ENCODE measurements at places on chromosomes 1 and 21.

DNA sequence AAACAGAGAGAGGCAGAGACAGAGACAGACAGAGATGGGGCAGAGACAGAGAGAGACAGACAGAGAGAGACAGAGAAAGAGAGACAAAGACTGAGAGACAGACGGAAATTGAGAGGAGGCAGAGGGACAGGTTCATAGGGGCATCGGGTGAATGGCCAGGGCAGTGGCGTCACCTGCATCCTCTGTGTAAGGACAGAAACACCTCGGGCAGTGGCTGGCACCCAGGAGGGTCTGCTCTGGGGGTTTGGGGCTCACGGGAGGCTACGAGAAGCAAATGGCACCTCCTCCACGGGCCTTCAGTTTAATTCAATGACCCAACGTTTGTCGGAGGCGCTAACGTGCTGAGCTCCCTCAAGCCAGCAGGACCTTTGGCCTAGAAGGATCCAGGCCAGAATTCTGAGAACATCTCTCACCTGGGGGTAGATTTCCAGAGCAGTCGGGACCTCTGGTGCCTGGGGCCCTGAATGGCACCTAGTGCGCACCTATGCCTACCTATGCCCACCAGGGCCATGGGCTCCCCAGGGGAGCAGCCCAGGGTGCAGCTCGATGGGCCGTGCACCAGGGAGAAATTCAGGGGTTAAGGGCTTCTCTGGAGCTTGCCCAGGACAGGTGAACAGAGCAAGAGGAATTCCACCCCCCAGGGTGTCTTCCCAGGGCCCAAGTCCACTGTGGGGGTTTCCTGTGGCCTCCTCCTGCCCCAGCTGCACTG lies 20.6 kb upstream of the PTTG1IP start:
- DNase-seq: no peak

GRCh38 chr21:38148046-38148445 lies 108.7 kb upstream of the KCNJ15 start:
- DNase-seq: no peak

- DNase-seq: no peak
These were observed 4.8 kb downstream of the FAM3B start for GRCh38 chr21:41321211-41321907.

GRCh38 chr1:61056573-61057439 lies 25.6 kb upstream of the NFIA start:
- DNase-seq: no peak

- DNase-seq: no peak
These were observed 41.9 kb downstream of the ASTN1 start for GRCh38 chr1:177122461-177123251.

- DNase-seq: no peak
These were observed 88.8 kb upstream of the PDE4B start for GRCh38 chr1:65703853-65704252.

DNA sequence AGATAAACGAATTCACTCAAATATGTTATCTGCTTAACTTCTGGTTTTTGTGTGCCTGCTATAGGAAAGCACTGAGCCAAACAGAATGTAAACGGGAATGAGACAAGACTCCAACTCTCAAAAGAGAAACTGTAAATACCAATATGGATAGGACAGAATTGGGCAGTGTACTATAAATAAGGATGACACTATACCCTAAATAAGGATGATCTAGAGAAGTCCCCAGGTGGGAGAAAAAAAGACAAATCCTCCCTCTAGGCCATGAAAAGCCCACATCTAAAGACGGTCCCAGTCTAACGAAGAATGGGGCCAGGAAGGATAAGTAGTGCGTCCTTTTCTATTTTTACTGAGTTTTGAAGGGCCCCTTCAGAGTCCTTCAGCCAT lies 1.5 kb upstream of the GABPB2 start:
- no peak for DNase-seq

DNA sequence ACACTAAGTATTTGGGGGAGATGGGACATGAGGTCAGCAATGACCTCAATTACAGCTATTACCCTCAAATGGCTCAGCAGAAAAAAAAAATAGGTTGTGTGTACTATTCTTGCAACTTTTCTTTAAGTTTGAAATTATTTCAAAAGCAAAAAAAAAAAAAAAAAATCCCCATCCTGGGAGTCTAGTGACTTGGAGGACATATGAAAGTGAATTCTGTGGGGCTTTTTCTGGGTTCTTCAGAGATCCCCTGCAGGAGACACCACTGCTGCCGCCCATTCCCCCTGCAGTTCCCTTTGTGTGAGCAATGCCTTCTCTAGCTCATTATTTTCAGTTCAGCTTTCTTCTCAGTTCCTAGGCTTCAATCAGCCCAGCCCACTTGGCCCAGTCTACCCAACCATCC lies 16.7 kb downstream of the HSD11B1 start:
- no peak for DNase-seq

DNA sequence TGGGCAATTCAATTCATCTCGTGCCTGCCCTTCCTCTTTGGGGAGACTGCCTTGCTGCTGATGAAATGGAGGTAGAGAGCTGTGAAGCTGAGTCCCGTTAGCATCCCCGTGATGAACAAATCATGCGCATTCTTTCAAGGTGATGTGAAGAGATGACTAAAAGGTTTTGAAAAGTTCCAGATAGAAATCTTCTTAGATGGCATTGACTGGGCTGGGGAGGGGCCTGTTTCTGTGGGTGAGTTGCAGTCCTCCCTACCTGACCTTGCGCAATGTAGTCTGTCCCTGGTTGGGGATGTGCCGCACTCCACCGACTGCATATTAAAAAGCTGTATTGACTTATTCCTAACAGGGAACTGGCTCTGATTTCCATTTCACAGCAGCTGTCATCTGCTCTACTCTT lies 49.6 kb downstream of the ST6GALNAC3 start:
- DNase-seq: no peak

DNA sequence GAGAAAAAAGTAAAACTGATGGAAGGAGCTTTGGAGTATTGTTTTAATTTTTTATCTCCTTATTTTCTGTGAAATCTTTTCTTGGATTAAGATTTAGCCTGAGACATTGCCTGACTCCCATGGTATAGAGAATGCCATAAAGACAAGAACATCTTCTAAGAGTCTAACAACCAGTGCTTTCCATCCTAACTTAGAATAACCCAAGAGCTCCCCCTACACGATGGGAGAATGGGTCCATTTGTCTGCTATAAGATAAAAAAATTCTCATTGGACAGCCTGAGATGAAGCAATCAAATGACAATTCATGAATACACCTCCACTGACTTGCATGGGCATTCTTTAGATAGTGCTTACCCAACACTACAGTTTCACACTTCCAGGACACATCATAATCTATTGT lies 478.1 kb downstream of the TTLL7 start:
- no peak for DNase-seq

- no peak for DNase-seq
These were observed 200.6 kb downstream of the RGS7 start for GRCh38 chr1:241156231-241156965.

- DNase-seq: no peak
These were observed 491.1 kb upstream of the LRRC7 start for GRCh38 chr1:69076631-69077030.

GRCh38 chr1:35178874-35179380 lies 14.0 kb downstream of the SFPQ start:
- DNase-seq: no peak

- DNase-seq: no peak
These were observed 36.4 kb downstream of the UBIAD1 start for GRCh38 chr1:11309385-11309784.

DNA sequence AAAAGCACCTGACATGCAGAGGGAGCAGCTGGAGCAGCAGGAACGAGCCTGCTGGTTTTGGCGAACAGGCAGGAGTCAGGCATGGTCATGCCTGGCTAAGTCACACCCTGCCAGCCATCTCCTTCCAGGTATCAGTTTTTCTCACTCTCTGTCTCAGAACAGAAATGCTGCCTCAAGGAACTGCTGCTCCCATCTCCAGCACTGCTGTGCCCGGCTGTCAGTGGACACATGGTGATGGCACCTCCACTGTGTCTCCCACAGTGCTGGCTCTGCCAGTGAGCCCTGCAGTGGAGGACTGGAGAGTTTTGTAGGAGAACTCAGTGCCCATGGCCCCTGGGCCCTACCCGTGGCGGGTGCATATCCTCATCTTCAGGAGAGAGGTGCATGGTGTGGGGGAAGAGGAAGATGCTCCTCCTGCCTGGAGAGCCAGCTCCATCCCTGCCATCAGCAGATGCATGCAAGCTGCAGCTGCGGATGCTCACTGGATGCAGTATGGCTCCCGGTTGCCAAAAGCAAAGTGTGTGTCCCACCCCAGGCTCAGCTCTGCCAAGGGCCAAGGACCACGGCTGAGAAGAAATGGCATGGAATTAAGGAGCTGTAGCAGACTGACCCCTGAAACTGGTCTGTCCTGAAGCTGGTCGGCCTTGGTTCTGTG lies 114.7 kb downstream of the GRIK3 start:
- no peak for DNase-seq

DNA sequence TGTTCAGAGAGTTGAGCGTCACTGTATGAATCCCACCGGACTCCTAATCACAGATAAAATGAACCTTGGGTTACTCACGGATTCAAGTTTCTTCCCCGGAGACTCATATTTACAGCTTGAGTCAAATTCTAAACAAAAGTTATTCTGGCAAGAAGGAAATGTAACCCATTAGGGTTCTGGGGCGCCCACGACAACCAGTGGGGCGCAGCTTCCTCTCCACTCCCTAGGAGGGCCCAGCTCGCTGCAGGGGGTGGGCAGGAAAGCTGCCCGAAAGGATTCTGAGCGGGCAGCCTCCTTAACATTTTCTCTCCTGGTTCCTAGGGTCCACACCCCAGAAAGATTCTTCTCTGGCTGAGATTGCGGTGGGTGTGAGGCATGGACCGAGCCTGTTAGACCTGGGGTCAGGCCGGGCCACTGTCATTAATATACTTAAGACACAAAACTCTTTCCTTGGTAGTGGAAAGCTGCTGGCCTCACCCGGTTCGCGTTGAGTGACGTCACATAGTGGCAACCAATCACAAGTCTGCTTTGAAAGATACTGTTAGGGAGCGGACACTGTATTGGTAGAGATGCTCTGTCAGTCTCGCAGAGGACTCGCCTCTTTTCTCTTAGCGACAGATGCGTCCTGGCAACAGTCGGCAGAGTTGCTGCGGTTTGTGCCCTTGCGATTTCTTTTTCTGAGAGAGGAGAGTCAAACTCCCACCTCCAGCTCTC lies 13.6 kb upstream of the MCOLN3 start:
- peak; percentile 95 for DNase-seq
